ENCODE measurements at places on chromosomes 2 and 18. TPM values are rescaled to one million over a fixed set of nuclear protein-coding genes. Genes with fewer than 3 reads are reported as not detected.

CD8B gene
- total RNA-seq = 1.2 TPM

CDK15 gene
- total RNA-seq = 0.30 TPM

FSIP2 gene
- 0.20 TPM for total RNA-seq

FAM237A gene
- 2.0 TPM for total RNA-seq

DUSP19 gene
- total RNA-seq = 12.1 TPM

DAW1 gene
- total RNA-seq = not detected

CENPA gene
- total RNA-seq = not detected

UCN gene
- 0.55 TPM for total RNA-seq

DYNC2LI1 gene
- total RNA-seq = 8.1 TPM

PLCL1 gene
- 100 TPM for total RNA-seq

RAPH1 gene
- 13.8 TPM for total RNA-seq

ALK gene
- total RNA-seq = not detected

LYG2 gene
- total RNA-seq = not detected

PID1 gene
- total RNA-seq = 8.0 TPM

CHRND gene
- total RNA-seq = not detected

MERTK gene
- total RNA-seq = 5.0 TPM

CWC22 gene
- 13.4 TPM for total RNA-seq

C2orf74 gene
- total RNA-seq = 28.0 TPM

IGFBP2 gene
- total RNA-seq = 50.7 TPM

ACADL gene
- total RNA-seq = 0.59 TPM

FOXI3 gene
- not detected for total RNA-seq

GPR55 gene
- total RNA-seq = not detected

IL1R2 gene
- 1.4 TPM for total RNA-seq

Data from left ventricle myocardium superior (tissue), 1 donor.